ENCODE measurements at places on chromosomes 5 and 9.

- no peak for DNase-seq
These were observed 191.5 kb downstream of the ZNF608 start for GRCh38 chr5:124554746-124555578.

GRCh38 chr5:92704590-92704989 lies 876.4 kb downstream of the NR2F1-AS1 start:
- DNase-seq: no peak

- no peak for DNase-seq
These were observed 7.9 kb upstream of the ERMP1 start for GRCh38 chr9:5840788-5841187.

DNA sequence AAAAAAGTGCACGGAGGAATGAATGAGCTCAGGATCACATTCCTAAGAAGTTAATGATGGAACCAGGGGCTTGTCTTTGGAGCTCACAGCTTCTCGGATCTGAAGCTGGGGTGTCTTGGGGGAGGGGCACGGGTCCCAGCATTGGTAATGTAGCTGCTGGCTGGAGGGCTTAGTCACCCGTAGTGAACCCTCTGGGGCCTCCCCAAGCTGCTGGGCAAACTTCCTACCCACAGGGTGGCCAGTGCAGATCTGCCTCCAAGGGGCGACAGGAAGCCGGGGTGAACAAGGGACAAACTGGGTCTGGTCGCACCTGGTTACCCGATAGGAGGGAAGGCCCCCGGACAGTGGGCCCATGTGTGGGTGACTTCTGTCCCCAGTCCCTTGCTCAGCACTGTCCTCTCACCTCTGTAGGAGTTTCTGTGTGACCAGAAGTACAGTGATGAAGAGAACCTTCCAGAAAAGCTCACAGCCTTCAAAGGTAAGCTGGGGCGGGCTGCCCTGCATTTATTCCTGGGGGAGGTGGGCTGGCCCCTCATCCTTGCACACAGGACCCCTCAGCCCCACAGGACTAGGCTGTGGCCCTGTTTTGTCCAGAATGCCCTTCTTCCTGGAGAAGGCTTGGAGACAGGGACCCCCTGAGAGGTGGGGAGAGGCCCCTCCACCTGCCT lies 14.1 kb upstream of the NUP214 start:
- DNase-seq: peak; percentile 69

DNA sequence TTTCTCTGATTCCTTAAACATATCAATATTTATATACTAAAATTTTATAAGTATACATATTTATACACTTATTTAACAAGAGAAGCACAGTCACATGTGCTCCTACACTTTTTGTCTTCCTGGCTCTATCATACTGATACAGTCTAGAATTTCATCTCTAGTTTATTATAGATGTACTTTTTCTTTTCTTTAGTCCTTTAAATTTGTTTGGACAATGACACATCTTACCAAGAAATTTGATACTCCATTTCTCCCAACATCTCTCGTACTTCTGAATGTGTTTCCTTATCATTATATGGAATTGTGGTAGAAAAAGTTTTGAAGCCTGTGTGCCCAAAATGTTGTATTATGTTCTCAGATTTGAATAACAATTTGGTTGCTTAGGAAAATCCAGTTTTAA lies 104.6 kb downstream of the DMRT2 start:
- DNase-seq: no peak

DNA sequence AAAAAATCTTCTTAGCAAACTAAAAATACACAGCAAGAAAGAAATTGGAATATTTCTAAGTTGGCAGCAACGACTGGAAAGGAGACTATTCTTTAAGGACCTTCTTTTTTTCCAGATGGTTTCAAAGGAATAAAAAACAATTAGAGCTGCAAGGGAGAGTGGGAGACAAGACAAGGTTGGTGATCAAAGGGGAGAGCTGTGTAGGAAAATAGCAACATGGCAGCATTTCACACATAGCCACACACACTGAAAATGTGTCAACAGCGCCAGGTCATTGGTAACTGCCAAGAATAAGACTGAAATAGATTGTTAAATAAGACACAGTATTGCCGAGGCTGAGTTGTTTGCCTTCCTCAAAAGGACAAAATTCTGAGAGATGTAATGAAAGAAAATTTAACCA lies 88.1 kb upstream of the TLE1 start:
- DNase-seq: no peak

- DNase-seq: no peak
These were observed 13.7 kb upstream of the GRIA1 start for GRCh38 chr5:153476767-153477166.

- no peak for DNase-seq
These were observed 171.3 kb downstream of the ST8SIA4 start for GRCh38 chr5:100731768-100732167.

DNA sequence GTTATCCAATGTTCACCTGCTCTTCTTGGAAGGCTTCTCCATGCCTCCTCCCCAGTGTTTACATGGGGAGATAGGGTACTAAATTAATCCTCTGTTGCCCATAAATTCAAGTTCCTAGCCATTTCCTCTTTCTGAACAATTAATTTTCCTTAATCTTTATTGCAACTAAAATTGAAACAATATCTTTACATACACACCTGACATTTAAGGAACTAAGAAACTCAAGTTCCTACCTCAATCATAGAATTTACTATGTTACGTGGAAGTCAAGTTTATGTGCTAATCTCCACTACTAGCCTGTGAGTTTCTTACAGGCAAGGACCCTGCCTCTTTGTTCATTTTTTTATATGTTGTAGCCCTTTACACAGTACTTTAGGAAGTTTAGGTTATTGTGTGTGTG lies 10.1 kb upstream of the ADRB2 start:
- no peak for DNase-seq

GRCh38 chr9:79329861-79330260 lies 241.9 kb upstream of the TLE4 start:
- no peak for DNase-seq

- DNase-seq: no peak
These were observed 3.6 kb upstream of the DCP2 start for GRCh38 chr5:112973036-112973435.

DNA sequence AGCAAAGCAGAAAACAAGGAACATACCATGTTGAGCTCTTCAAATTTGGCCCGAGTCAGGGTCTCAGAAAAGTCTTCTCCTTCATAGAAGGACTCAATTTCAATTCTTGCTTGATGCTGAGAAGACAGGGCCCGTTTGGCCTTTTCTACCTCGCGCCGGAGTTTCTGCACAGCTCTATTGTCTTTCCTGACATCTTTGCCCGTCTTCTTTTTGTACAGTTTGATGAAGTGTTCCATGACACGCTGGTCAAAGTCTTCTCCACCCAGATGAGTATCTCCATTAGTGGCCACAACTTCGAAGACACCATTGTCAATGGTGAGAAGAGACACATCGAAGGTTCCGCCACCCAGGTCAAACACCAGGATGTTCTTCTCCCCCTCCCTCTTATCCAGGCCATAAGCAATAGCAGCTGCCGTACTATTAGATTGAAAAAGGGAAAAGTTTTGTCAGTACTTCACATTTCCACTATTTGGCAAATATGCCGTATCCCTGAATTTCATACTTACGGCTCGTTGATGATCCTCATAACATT lies 2.2 kb downstream of the HSPA5 start:
- DNase-seq: no peak

- no peak for DNase-seq
These were observed 9.1 kb downstream of the CACFD1 start for GRCh38 chr9:133468777-133469421.

DNA sequence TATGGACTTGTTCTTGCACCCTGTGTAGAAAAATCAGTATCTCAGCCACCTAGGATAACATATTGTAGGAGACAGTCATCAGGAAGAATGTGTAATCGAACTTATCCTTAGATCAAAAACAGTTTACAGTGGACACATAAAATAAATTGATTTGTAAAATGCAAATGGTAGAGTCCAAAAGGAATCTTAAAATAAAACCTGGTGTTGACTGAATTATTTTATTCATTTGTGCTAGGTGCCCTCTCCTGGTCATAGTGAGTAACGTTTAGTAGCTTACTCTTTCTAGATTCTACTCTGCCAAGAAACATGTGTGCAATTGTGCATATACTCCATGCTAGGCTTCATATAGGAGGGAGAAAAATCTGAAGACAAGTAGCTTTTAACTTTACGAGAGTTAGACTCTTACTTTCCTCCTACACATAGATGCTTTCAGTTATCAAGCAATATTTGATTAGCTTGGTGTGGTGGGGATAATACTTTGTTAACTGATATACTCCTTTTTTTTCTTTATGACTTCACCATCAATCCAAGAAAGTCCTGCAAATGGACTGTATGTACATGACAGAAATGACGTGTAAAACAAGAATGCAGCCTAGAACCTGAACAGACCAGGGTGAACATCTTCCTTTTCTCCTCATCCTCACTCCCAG lies 23.7 kb upstream of the LOX start:
- DNase-seq: no peak

GRCh38 chr5:171701100-171701541 lies 84.5 kb upstream of the SMIM23 start:
- no peak for DNase-seq

GRCh38 chr9:124783830-124784229 lies 6.9 kb downstream of the OLFML2A start:
- DNase-seq: no peak

GRCh38 chr5:132831095-132831860 lies 831 bp upstream of the SHROOM1 start:
- no peak for DNase-seq

GRCh38 chr5:145858959-145859358 lies 13.9 kb downstream of the GRXCR2 start:
- no peak for DNase-seq

- DNase-seq: no peak
These were observed 37.4 kb downstream of the TTLL11 start for GRCh38 chr9:122055701-122056100.

DNA sequence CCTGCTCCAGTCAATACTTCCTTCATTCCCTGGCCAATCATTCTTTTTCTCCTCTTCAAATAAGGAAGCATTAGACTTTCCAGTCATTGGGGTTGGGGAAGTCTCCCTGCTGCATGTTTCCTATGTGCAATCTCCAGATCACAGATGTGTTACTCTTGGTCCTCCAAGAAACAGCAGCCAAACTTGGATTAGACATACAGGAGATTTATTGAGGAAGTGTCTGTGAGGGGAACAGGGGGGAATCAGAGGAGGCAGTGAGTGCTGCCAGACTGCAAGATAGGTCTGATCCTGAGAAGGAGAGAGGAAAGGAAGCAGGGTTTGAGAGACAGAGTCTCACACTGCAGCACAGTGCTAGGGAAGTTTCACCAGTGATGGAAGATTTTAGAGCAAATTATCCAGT lies 40.6 kb upstream of the SLIT3 start:
- no peak for DNase-seq

- DNase-seq: no peak
These were observed 52.2 kb downstream of the ABHD17B start for GRCh38 chr9:71858812-71859211.

DNA sequence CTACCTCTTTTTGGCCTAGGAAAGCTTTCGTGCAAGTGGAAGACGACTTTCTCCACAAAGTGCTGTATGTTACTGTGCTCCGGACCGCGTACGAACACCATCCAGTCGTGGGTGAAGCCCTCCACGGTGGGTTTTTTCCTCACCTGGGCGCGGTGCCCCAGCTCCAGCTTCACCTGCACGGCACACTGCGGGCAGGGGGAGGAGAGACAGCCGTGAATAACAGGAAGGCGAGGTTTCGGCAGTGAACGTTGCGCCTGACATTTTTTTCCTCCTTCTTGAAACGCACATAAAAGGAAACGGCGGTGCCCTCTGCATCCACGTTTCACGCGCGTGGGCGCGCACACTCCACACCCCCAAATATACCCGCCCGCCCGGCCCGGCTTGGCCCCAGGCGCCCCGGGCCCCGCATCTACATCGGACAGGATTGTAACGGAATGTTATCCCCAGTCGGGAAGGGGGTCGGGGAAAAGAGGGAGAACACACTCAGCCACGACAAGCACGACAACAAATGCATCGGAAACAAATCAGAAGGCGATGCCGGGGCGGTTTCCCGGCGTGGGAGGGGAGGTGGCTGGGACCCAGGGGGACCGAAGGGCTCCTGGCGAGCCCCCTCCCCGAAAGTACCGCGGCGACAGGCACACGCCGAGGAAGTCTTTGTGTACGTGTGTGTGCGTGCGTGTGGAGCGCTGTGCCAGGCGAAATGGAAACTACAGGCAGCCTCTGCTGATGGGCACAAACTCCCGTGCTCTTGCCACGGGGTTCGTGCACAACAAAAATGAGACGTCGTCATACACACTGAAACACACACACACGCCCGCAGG lies 1.4 kb downstream of the MLLT3 start:
- DNase-seq: peak; percentile 83

DNA sequence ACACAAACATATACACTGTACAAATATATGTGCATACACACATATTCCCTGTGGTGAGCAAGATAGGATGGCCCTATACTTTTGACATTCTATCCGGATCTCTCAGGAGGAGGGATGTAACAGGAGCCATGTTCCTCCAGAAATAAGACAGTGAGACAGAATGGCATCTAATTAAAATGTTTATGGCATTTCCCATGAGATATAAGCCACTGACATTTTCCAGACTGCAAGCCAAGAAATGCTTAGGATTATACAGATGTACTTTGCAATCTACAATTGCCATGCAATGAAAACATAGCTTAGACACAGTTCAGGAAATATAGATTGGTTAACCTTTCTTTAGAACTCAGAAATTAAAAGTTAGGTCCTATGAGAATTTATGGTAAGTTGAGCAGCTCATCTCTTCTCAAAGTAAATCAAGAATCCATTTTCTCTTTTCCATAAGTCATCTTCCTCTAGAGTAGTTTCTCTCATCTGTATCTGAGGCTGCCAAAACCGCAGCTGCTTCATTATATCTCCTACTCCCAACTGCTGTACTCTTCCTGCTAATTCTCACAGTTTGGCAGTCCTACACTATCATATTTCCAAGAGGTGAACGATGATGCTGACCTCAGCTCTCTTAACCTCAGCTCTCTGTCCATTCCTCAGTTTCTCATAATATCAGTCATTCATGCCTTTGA lies 1719.1 kb downstream of the MAT2B start:
- DNase-seq: no peak

- DNase-seq: no peak
These were observed 164.2 kb downstream of the C9orf50 start for GRCh38 chr9:129456549-129457324.

- no peak for DNase-seq
These were observed 106.7 kb upstream of the ZNF618 start for GRCh38 chr9:113769412-113769811.

- DNase-seq: no peak
These were observed 64.7 kb upstream of the SPOCK1 start for GRCh38 chr5:137563646-137564397.

- no peak for DNase-seq
These were observed 21.0 kb upstream of the FAM151B start for GRCh38 chr5:80466669-80467485.

All from posterior vena cava (tissue), 2 donors.